ENCODE measurements at places on chromosomes 6 and 20. TPM values are rescaled to one million over a fixed set of nuclear protein-coding genes. Genes with fewer than 3 reads are reported as not detected.

- DNase-seq = no peak
Observed at GRCh38 chr6:31775184-31775583, 1.9 kb downstream of the VWA7 start.

DNA sequence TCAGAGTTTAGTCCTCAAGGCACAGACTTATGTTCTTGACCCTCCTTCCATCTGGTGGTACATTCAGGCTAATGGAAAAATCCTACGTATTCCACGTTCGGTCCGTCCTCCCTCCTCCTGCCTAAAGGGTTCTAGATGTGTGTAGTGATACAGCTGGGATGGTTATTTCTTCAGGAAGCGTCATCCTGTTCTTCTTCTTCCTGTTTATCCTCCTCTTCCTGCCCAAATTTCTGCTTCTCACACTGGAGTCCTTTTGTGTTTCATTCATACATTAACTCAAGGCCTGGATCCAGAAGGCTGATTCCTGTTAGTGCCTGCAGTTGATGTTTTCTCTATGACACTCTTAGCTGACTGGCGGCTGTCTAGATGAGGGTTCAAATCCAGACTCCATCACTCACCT is 16.8 kb upstream of the UNC93A start:
- no peak for DNase-seq

DNA sequence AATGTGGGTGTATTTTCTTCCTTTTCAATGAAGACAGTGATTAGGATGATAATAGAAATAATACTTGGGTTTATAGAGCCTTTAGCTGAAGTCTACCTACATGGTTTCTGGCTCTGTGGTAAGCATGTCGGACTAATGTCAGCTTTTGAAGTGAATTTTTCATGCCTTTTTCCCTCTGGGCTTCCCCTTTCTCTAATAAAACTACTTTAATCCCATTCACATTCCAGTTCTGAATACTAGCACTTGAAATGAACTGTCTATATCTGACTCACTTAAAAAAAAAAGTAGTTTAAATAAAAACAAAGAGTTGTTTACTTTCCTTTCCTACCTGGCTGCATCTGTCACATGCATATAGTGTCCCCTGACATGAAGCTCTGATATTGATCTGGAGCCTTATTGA is 545.9 kb upstream of the FLRT3 start:
- no peak for DNase-seq

The ARG1 gene
- not detected for total RNA-seq

The KIFC1 gene
- total RNA-seq = 130 TPM
